ENCODE measurements at places on chromosomes 5 and 9.

GRCh38 chr5:82314964-82315758 lies 37.0 kb upstream of the RPS23 start:
- no peak for DNase-seq

DNA sequence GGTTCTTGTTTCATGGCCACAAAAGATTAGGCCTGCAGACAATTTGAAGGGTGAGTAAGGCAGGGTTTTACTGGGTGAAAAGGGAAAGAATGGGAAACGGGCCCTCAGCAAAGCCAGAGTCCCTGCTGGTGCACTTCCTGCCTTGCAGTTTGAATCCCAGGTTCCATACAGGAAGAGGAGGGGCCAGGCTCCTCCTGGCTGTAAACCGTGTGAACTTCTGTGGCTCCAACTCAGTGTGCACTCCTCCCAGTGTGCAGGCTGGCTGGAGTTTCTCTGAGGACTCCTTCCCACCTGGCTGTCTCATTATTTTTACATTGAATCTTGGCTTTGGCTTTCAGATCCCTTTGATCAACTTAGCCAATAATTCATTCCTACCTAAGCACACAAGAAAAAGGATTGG lies 367.1 kb upstream of the KLF4 start:
- DNase-seq = no peak

DNA sequence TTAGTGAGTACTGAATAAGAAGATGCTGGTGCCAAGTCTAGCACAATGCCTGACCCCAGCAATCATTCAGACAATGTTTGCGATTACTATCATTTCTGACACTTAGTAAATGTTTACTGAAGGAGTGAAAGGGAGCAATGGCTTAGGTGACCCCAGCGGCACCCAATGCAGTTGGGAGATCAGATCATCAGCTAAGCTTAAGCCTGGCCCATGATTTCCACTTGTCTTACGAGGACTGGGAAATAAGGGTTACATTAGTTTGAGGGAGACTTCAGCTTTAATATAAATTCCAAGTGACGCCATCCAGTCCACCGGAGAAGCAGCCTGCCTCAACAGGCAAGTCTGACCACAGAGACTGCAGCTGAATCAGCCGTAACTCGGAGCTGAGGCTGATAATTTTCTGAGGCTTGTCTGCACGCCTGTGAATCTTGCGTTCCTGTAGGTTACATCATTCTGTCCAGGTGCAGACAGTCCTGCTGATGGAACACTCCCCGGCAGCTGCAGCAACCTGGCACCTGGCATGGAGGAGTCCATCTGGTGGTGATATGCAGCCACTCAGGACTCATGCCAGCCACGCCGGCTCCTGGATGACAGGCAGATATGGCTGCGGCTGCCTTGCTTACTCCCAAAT lies 34.9 kb upstream of the FGF1 start:
- DNase-seq = no peak

DNA sequence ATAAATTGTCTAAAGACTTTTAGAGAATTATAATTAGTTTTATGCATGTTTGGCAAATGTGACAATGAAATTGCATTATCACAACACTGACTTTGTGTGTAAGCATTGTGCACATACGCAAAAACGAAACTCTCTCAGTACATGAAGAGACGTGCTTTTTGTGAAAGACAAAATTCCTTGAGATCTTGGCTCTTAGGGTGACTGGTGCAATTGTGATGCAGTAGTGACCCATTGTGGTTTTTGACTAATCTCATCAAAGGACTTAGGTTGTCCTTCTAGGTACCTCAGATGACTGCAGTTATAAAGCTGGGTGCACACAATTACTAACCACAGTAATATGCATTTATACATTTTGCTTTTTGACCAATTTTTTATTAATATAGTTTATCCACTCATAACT lies 25.3 kb upstream of the TYRP1 start:
- DNase-seq = no peak

GRCh38 chr5:66617226-66617861 lies 21.2 kb downstream of the MAST4 start:
- DNase-seq = no peak

DNA sequence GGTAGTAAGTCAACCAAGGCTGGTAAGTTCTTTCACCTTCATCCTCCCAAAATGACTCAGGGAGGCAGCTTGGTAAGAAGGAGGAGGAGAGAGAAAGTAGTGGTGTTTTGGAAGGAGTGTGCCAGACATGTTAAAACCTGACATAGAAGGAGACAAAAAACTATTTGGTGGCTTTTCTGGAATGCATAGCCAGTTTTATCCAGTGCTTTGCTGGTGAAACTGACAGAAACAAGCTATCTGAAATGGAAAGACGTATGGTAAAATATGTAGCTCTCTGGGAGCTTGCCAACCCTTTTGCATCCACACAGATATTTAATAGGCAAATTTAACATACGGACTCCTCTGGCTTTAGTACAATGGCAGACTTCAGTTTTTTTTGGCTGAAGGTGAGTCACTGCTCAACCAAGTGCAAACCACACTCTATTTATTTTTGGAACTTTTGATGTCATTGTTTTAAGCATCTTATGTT lies 45.4 kb downstream of the RAB14 start:
- DNase-seq = no peak

- DNase-seq = no peak
Measured at GRCh38 chr9:88580961-88581360, 46.0 kb downstream of the NXNL2 start.

GRCh38 chr9:3526165-3526996 lies 580 bp upstream of the RFX3 start:
- DNase-seq = peak; percentile 95

DNA sequence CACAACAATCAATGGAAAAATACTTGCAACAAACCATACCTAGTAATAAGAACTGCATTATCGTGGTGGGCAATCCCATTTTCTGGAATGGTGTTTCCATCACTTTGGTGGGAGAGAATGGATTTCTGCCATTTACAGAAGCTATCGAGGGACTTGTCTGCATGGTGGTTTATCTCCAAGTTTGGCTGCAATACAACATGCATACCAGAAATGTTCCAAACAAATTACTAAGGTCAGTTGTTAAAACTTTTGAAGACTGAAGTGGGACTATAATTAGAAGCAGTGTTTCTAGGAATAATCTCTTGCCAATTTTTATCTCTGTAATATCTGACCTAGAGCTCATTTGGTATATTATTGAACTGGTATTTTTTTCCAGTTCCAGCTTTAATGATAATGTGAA lies 30.3 kb downstream of the ADAMTS6 start:
- DNase-seq = no peak

DNA sequence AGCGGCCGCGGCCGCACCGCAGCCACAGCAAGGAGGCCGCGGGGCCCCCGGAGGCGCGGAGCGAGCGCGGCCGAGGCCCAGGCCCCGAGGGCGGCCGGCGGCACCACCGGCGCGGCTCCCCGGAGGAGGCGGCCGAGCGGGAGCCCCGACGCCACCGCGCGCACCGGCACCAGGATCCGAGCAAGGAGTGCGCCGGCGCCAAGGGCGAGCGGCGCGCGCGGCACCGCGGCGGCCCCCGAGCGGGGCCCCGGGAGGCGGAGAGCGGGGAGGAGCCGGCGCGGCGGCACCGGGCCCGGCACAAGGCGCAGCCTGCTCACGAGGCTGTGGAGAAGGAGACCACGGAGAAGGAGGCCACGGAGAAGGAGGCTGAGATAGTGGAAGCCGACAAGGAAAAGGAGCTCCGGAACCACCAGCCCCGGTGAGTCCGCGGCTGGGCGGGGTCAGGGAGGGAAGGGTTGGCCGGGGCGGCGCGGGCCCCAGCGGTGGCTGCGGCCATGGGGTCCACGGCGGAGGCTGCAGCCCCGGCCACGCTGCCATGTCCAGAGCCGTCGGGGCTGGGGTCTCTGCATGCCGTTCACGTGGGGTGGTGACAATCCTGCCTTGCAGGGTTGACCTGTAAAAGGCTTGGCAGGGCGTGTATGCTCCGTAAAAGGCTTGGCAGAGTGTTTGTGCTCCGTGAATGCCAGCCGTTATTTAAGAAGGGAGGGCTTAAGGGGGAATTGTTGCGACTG lies 146.0 kb downstream of the CACNA1B start:
- DNase-seq = peak; percentile 56

DNA sequence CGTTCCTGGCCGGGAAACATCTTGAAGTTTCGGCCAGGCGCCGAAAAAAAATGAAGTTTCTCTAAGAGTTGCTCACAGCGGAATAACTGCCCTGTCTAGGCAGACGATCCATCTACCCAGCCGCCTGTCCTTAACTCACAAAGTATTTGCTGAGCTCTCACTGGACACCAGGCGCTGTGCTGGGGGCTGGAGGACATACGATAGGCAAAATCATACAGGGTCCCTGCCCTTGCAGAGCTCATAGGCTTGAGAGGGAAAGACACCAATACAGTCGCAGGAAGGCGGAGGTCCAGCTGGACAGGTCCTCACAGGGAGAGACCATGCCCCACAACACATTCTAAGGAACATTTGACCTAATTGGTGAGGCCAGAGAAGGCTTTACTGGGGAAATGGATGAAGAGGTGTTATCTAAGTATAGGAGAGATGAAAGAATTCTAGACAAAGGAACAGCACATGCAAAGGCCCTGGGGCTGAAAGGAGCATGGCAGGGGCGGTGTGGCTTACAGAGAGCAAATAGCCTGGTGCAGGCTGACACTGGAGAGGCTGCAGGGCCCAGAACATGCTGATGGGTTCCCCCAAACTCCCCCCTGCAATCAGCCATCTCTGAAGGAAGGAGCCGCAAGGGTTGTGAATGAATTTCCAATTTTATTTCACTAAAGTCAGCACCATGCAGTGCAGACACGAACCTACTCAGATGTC lies 2.0 kb upstream of the MXD3 start:
- DNase-seq = peak; percentile 56

GRCh38 chr9:17204611-17205152 lies 69.8 kb downstream of the CNTLN start:
- peak; percentile 29 for DNase-seq

GRCh38 chr5:61132559-61132958 lies 29.7 kb downstream of the SMIM15 start:
- no peak for DNase-seq

- DNase-seq = no peak
Measured at GRCh38 chr5:58064801-58065200, 395.1 kb downstream of the PLK2 start.

DNA sequence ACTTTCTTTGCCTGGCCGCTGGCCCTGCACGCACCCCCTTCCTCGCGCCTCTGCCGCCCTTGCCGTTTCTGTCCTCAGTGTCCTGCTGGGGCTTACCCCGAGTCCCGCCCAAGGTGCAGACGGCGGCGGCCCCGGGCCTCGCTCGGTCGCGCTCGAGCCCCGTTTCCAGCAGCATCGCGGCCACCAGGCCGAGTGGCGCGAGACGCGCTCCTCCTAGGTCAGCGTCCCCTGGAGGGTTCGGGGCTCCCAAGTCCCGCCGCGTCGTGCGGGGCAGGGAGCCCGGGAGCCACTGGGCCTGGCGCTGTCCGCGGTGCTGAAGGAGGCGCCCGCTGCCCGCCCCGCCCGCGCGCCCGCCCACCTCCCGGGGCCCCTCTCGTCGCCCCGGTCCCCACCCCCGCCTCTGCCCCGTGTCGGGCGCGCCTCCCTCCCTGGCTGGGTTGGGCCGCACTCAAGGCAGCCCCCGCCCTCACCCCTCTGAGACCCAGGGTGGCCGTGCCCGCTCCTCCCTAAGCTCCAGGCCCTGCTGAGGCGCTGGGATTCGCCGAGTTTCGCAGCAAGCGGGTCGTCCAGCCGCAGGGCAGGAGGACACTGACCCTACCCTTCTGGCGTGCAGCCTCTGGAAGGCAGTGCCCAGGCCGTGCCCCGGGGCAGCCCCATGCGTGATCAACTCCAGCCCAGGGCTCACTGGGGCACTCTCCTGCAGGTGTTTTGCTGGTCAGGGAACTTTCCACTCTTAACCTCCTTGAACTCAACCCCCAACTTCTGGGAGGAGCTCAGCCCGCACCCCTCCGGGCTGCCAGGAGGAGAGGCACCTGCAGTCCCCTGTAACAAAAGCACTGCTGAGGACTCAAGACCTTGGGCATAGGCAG lies at the start of gene LHX3:
TSS of gene LHX3 (minus strand) at position 291 of the 869 bp plus-strand sequence. CDS start at position 175, 116 bp downstream.
- DNase-seq = no peak

GRCh38 chr9:34991607-34992375 lies 2.2 kb downstream of the DNAJB5 start:
- peak; percentile 84 for DNase-seq

GRCh38 chr9:72721067-72721466 lies 199.7 kb downstream of the TMC1 start:
- no peak for DNase-seq

- DNase-seq = no peak
Measured at GRCh38 chr9:89837162-89837933, 232.5 kb downstream of the GADD45G start.

DNA sequence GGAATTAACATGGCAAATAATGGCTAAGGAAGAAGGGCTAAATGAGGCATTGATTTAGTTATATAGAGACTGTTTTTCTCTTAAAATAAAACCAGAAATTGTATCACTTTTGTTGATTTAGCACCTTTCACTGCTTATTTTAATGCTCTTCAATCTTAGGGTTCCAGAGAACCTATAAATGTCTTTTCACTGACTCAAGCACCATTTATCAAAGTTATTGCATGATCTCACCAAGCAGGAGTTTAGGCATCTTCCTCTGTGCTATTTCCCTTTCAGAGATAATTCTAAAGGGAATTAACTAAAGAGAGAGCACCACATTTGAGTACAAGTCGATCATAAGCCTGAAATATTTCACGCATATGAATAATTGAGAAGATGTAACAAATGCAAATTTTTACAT lies 357.1 kb downstream of the CDH18 start:
- no peak for DNase-seq

- DNase-seq = no peak
Measured at GRCh38 chr9:111298731-111299598, 31.1 kb downstream of the OR2K2 start.

DNA sequence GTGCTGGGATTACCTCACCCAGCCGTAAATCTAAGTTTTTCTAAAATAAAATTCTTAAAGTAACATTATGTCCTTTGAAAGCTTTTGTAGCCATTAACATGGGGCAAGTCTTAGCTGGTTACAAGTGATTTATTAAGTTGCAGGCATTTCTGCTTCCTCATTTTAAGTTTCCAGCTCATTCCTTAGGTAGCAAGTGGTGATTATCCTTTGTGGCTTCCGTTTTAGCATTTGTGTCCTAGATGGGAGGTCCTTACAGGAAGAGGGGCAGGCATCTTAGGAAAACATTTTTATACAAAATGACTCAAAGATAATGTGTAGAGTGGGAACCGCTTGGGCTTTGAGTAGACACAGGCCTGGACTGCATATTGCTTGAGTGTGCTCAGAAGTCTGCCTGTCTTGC lies 35.0 kb upstream of the ROPN1L start:
- DNase-seq = no peak

- DNase-seq = no peak
Measured at GRCh38 chr5:53083927-53084326, 25.6 kb downstream of the MOCS2 start.

GRCh38 chr5:171207256-171207847 lies 101.7 kb upstream of the TLX3 start:
- DNase-seq = no peak

DNA sequence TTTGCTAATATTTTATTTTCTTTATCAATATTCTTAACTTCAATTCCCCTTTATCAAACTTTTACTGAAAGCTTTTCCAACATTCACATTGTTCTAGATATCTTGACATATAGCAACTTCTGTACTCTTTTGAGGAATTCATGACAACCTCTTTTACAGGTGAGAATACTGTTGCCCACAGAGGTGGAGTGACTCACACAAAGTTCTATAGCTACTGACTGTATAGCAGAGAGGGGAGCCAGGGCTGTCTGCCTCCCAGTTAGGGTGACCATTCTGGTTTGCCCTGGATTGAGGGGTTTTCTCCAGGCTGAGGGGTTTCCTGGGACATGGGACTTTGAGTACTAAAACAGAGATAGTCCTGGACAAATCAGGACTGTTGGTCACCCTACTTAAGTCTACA lies 16.2 kb downstream of the SEC61B start:
- no peak for DNase-seq

GRCh38 chr9:97419309-97419867 lies 7.5 kb downstream of the TDRD7 start:
- DNase-seq = no peak
